ENCODE measurements at places on chromosomes 7 and 10. TPM values are rescaled to one million over a fixed set of nuclear protein-coding genes. Genes with fewer than 3 reads are reported as not detected.

The CCAR1 gene
- total RNA-seq: 72.2 TPM

The ZNF425 gene
- 5.9 TPM for total RNA-seq

The VWC2 gene
- total RNA-seq: not detected

The PITX3 gene
- not detected for total RNA-seq

The SPDYE9 gene
- total RNA-seq: not detected

The ANKRD2 gene
- not detected for total RNA-seq

The PRRT4 gene
- 0.54 TPM for total RNA-seq

The OLAH gene
- 0.59 TPM for total RNA-seq

The ADAM8 gene
- total RNA-seq: 6.0 TPM

The TMEM229A gene
- total RNA-seq: not detected

The NOLC1 gene
- 48.2 TPM for total RNA-seq

The RBM20 gene
- 2.3 TPM for total RNA-seq

The CREB5 gene
- 7.5 TPM for total RNA-seq

The GHRHR gene
- total RNA-seq: not detected

The C10orf67 gene
- not detected for total RNA-seq

The SUGCT gene
- total RNA-seq: 11.9 TPM

The AKR1C3 gene
- total RNA-seq: 0.89 TPM

The CTAGE15 gene
- not detected for total RNA-seq

The PPP1R17 gene
- not detected for total RNA-seq

The GSTO2 gene
- total RNA-seq: 0.54 TPM

The SPDYE18 gene
- not detected for total RNA-seq

The AGR2 gene
- total RNA-seq: not detected

The KNDC1 gene
- not detected for total RNA-seq

The PSMC2 gene
- 130 TPM for total RNA-seq

The TRPV5 gene
- total RNA-seq: not detected

The CABCOCO1 gene
- total RNA-seq: 0.19 TPM

The PDK4 gene
- total RNA-seq: 0.56 TPM

The SPDYE3 gene
- not detected for total RNA-seq

The NRCAM gene
- total RNA-seq: 81.8 TPM

The ARF5 gene
- 191 TPM for total RNA-seq

The ZKSCAN5 gene
- 11.6 TPM for total RNA-seq

The GIMAP8 gene
- not detected for total RNA-seq

The TLL2 gene
- total RNA-seq: 0.18 TPM

The PTPRZ1 gene
- 0.38 TPM for total RNA-seq

The ASZ1 gene
- total RNA-seq: not detected

The ASIC3 gene
- total RNA-seq: 5.8 TPM

The GRID1 gene
- total RNA-seq: 0.11 TPM

The TAS2R3 gene
- total RNA-seq: 1.6 TPM

The COL17A1 gene
- total RNA-seq: not detected

The GJD4 gene
- total RNA-seq: not detected
